ENCODE measurements at places on chromosomes 2 and 18.
A peak's percentile ranks its signal among the peaks of the same experiment; 100 is the strongest.

DNA sequence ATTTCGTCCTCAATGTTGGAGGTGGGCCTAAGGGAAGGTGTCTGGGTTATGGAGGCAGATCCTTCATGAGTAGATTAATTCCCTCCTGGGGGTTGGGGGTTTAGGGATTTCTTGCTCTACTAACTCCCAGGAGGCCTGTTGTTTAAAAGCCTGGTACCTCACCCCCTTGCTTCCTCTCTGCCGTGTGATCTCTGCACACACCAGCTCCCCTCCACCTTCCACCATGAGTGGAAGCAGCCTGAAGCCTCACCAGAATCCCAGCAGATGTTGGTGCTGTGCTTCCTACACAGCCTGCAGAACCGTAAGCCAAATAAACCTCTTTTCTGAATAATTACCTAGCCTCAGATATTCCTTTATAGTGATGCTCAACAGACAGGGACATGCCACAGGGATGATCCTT is 141.5 kb downstream of the ZNF516 start:
- DNase-seq, result no peak

GRCh38 chr2:102110171-102110570 is 32.4 kb upstream of the IL1R1 start:
- no peak for DNase-seq

DNA sequence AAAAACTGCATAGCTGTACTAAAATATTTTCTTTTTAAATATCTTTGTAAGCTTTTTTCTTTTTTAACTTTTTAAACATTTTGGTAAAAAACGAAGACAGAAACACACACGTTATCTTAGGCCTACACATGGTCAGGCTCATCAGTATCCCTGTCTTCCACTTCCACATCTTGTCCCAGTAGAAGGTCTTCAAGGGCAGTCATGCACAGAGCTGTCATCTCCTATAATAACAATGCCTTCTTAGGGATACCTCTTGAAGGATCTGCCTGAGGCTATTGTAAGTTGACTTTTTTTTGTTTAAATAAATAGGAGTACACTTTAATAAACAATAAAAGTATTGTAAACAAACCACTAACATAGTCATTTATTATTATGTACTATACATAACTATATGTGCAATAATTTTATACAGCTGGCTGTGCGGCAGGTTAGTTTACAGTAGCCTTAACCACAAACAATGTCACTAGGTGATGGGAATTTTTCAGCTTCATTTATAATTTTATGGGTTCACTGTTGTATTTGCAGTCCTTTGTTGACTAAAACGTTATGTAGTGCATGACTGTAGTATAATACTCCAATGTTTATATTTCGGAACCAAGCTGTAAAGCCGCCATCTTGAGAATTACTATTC is 124.4 kb downstream of the MAP4K4 start:
- no peak for DNase-seq

DNA sequence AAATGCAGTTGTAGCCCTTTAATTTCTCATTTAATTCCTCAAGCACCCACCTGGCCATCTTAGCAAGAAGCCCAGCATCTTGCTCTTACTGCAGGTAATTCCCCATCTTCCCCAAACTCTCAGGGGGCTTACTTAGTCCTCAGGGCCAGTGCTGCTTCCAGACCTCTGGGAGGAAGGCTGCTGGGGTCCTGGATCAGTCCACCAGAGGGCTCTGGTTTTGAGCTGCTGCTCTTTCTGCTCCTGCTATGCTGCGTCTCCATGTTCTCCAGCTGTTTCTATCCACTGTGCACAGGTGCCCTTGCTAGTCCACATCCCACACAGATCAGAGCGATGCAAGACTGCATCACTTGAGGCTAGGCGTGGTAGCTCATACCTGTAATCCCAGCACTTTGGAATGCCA is 34.5 kb upstream of the TMEM87B start:
- DNase-seq, result no peak

DNA sequence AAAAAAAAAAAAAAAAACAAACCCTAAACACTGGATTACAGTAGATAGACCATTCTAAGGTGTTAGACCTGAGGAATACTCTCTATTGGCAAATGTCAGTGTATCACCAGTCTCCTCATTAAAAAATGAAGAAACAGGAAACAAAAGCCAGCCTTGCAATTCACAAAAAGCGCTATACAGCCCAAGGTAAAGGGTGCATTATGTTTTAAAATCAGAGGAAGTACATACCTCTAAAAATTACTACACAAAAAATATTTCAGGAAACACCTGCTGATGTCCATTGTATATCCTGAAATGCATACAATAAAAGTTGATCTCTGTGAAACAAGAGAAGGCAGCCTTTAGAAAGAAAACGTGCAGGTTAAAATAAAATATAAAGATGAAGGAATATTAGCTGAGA is 54.9 kb upstream of the TSPYL6 start:
- no peak for DNase-seq

GRCh38 chr2:159571540-159572260 is 44.6 kb downstream of the BAZ2B start:
- no peak for DNase-seq

GRCh38 chr18:66553824-66554223 is 50.1 kb downstream of the CDH19 start:
- no peak for DNase-seq

GRCh38 chr2:84498150-84498799 is 18.0 kb upstream of the DNAH6 start:
- no peak for DNase-seq

GRCh38 chr18:51125976-51126375 is 71.5 kb downstream of the MEX3C start:
- no peak for DNase-seq

DNA sequence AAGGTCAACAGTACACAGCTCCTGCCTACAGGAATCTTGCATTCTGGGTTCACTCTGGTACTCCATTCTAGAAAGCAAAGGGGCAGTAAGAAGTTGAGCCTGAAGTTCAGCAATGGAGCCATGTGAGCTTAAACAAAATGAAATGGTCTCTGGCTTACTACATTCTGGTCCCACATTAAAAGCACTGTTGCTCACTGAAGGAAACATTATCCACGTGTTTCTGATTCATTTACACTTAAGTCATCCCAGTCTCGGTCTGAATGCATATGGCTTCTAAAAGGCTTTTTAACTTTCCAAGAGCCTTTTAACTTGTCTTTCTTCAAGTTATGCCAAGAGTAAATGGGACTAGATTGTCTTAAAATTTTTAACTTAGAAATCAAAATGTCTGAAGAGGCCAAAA is 177.8 kb downstream of the LNPK start:
- no peak for DNase-seq

DNA sequence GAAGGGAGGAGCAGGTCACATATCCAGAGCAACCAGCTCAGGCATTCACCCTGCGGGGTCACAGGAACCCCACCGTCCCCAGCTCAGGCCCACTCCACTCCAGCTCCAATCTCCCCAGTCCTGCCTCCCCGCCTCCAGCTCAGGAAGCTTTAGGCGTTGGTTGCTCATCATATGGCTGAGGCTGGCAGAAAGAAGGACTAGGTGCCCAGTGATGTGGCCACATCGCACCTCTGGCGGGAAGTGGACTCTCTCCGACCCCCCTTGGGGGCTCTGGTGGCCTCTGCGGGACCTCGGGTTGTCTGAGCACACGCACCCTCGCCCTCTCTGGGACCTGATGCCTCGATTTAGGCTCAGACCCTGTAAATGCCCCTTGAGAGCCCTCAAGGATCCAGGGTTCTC is 187.7 kb downstream of the ZFP36L2 start:
- DNase-seq, result no peak

- no peak for DNase-seq
Observed at GRCh38 chr2:176885001-176885643, 327.5 kb upstream of the HNRNPA3 start.

GRCh38 chr2:25714740-25715139 is 41.4 kb upstream of the DTNB start:
- DNase-seq, result no peak

GRCh38 chr18:76544511-76545345 is 49.7 kb upstream of the ZNF516 start:
- no peak for DNase-seq

- no peak for DNase-seq
Observed at GRCh38 chr2:127392828-127393578, 5.2 kb upstream of the MAP3K2 start.

DNA sequence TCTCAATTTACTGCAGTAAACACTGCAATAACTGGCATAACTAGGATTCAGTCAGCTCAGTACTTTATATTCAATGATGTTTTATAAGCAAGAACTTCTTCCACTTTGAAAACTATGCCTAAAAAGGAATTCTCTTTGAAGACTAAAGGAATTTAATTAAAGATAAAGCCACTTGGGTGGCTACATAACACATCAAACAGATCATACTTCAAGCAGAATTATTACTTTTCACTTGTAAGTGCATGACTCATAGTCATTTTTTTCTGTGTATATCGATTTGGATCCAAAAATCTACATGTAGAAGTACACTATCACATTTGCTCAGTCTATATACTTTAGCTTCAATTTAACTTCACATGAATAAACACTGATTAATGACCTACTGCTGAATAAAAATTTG is 4.0 kb downstream of the KANSL1L start:
- no peak for DNase-seq

GRCh38 chr2:61670591-61671501 is 132.7 kb upstream of the XPO1 start:
- DNase-seq, result peak; percentile 46

DNA sequence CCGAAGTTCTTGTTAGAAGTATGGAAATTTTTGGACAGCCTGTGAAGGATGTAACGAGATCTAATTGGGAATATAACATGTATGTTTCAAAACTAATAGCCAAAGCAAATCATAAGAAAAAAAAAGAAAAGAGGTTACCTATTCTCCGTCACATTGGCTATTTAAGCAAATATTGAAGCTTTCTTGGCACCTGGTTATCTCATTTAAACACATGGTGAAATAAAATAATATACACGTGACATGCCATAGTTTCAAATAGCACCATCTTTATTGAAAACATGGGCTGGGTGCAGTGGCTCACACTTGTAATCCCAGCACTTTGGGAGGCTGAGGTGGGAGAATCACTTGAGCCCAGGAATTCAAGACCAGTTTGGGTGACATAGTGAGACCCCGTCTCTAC is 56.7 kb downstream of the ZEB2 start:
- no peak for DNase-seq

- no peak for DNase-seq
Observed at GRCh38 chr2:68317971-68318913, 1.5 kb downstream of the CNRIP1 start.

DNA sequence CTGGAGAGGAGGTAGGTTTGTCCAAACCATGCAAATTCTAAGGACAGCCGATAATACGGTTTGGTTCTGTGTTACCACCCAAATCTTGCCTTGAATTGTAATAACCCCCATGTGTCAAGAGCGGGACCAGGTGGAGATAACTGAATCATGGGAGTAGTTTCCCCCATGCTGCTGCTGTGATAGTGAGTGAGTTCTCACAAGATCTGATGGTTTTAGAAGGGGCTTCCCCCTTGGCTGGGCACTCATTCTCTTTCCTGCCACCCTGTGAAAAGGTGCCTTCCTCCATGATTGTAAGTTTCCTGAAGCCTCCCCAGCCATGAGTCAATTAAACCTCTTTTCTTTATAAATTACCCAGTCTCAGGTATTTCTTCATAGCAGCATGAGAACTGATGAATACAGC is 295.2 kb downstream of the NBAS start:
- no peak for DNase-seq

DNA sequence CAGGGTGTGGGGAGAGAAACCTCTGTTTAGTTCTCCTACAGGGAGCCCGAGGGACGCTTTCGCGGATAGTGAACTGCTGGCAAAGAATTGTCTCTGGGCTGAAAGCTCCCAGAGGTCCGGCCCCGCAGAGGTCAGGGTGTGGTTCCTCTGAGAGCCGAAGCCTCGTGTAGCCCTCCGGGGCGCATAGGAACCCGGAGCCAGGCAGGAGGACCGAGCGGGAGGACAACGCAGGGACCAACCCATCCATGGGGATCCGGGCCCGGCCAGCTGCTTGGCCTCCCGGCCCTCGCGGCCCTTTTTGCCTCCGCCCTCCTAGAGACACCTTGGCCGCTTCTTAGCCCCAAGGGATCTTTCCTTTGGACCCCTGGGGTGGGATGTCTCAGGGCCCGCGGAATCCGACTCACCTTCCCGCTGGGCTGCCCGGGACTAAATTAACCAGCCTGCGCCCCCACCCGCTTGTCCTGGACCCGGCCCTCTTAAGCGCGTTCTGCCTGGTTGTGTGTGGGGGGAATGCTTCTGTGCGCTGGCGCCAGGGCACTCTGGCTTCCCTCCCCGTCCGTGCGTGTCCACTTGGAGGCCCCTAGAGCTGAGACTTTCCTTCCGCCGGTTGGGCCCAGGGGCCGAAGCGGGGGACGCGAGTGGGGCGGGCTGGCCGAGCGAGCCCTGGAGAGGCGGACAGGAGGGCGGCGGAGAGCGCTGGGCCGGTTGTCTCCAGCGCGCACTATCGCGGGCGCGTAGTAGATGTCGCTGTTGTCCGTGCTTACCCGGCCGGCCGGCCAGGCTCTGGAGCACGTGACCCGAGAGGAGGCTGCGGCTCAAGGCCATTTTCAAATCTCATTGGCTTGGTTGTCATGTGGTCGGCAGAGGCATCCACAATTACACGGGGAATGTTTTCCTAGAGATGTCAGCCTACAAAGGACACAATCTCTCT is at the start of gene HOXD10:
Gene HOXD10, plus strand, starts transcription at position 896 of the 931 bp plus-strand sequence. CDS start 56 bp downstream, outside the sequence.
- no peak for DNase-seq

GRCh38 chr2:10790228-10790973 is 22.2 kb downstream of the PDIA6 start:
- no peak for DNase-seq

DNA sequence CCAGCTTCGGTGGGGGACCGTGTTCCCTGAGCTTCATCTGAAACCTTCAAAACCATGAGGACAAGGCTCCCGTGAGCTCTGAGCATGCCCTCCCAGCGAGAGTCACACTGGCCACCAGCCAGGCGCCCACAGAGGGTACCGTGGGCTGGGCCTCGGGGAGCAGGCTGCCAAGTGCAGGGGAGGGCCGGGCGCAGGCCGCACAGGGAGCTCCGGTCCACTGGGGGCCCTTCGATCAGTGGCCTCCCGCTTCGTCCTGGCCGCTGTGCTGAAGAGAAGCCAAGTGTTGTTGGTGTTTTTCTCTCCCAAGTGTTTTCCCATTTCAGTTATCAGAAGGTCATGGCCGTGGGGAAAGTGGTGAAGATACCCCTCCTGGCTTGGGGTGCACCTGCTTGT is 144.4 kb downstream of the PTGR3 start:
- DNase-seq, result no peak

- no peak for DNase-seq
Observed at GRCh38 chr2:150883613-150883895, 378.1 kb downstream of the RBM43 start.

DNA sequence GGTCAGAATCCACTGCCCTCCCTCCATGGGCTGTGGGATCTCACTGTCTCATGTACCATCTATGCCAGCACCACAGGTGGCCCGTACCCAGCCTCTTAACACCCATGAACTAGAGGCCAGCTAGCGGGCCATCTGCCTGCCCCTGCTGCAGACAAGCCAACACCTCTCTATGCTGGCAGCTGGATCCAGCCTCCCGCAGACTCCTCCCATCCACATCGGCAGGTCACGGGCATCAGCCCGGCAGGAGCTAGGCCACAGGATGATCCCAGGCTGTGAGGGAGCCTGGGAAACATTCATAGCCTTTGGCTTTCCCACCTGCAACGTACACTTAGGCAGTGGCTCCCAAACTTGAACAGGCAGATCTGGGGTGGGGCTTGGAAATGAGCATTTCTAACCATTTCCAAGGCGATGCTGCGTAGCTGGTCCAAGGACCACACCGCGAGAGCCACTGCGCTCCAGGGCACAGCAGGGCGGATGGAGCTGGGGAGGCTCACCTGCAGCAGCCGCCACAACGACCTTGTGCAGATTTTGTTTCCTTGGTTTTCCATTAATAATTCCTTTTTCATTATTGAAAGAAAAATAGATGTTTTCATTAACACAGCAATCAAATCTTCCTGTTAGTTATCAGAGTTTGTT is 114.7 kb downstream of the KCNF1 start:
- DNase-seq, result no peak
